ENCODE measurements at places on chromosomes 16 and 17.

DNA sequence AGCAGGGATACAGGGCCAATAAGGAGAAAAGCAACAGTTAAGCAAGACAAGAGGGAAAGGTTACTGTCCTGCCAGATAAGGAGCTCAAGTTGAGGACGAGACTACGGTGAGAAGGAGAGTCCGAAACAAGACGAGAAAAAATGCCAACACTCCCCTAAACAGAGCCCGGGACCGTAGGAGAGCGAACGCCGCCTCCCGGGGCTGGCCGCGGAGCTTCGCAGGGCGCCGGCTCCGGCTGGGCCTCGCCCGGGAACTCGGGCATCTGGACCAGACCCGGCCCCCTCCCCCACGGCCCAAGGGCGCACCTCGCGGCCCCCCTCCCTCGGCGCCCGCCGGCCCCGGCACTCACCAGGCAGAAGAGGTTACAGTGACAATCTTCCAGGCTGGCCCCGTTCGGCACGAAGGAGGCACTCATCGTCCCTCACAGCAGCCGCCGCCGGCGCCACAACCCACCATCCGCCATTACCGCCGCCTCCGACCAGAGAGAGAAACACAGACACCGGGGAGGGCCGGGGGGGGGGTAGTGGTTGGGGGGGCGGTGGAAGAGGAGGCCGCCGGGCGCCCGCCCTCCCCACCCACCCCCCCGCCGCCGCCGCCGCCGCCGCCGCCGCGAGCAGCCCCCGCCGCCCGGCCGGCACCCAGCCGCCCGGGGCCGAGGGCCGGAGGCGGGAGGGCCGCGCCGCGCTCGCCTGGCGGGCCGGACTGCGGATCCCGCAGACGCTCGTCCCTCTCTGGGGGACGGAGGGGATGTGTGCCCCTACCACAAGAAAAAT, at the start of gene MED13:
Gene MED13, minus strand, starts transcription at position 488 of the 773 bp plus-strand sequence. Its CDS starts 73 bp downstream, at position 415.
- peak; percentile 84 for DNase-seq

DNA sequence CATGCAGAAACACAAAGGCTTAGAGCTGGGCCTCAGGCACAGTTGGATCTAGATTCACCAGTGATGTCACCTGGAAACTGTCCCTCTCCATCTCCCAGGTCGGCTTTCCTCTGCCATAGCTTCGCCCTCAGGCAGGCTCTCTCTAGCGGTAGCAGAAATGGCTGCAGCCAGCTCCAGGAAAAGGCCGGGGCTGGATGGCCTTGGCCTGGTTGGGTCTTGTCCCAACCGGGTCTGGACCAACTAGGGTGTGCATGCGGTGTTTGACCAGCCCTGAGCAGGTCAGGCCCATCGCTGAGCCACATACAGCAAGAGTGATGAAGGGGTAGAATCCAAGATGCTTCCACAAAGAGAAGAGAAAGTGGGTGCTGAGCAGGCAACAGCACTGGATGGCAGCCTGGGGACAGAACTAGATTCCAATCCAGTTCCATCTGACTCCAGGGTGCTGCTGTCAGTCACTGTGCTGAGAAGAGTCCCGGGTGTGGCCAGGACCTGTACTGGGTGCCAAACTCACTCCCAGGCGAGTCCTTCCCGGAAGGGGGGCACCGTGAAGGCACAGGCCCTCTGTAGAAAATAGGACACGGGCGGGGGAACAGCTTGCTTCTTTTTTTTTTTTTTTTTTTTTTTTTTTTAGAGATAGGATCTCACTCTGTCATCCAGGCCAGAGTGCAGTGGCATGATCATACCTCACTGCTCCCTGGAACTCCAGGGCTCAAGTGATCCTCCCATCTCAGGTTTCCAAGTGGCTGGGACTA, 51.8 kb downstream of the SOCS3 start:
- DNase-seq, result no peak

GRCh38 chr16:24845726-24846547, at the start of gene SLC5A11:
TSS of gene SLC5A11 (plus strand) at chr16:24845963. CDS start at chr16:24858644, 12,681 bp downstream.
- no peak for DNase-seq

DNA sequence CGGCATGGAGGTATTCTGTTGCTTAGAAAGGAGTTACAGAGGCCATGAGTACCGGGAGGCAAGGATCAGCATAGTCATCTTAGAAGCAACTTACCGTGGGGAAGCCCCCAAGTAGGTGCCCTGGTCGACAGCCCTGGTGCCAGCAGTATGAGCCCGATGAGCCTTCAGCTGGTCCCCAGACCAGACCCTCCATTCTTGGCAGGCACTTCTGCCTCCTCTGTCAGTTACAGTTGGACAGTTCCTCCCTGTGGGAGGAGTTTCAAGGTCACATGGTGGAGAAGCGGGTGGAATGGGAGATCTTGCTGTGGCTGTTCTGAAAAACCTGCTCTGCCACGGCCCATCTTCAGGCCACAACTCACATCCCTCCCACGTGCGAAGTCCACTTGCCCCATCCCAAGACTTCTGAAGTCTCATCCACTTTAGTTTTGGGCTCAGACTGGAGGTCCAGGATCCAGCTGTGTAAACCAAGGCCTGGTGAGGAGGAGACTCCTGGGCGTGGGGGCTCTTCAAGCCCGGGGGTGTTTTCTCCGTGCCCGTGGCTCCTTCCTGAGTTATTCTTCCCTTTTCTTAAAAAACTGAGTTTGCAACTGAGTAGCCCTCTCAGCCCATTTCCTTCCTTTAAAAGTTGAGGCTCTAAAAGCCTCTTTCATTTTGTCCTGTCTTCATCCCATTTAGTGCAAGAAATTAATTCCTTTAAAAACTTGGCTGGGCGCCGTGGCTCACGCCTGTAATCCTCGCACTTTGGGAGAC, 133.5 kb downstream of the SEC14L1 start:
- DNase-seq, result no peak

DNA sequence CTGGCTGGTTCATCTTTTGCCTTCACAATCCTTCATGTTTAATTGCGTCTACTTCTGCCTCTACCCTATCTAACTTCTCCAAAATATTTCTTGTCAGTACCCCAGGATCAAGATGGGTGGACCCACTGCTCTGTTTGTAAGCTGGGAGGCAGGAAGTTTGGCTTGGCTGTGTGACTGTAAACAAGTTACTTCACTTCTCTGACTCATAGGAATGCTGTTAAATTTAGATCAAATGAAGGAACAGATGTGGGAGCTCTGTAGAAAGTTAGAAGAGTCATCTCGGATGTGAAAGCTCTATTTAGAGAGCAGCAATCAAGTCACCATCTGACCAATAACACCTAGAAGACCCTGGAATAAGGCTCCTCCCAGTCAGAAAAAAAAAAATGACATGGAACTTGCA, 55.2 kb upstream of the MRTFB start:
- peak; percentile 63 for DNase-seq

DNA sequence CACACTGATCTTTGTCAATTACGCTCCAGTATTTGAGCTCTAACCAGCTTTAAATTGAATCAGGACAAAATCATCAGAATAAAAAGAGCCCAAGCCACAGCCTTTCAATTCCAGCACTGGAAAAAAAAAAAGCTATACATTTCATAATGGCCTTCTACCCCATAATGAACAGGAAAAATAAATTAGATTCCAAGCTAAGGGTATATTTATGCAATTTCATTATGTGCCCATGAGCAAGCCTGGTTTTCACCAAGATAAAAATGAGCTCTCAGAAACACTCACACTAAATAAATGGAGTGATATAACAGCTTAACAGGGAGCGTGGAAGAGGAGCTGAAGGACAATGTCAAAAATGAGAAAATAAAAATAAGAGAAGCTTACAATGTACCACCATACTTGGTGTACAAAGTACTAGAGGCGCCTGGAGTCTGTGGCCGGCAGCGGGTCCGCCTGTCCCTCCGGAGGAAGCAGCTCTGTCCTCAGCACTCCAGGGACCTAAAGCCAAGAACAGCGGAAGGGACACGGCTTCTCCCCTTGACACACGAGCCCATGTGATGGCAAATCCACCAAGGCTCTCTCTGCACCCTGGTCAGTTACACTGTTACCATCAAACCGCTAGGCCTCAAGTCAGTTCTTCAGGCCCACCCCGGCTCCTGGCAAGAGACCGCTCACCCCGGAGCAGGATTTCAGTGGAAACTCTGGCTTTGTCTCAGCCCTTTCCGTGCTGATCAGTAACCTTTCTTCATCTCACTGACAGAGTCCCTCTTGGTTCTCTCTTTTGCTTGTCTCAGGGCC, 69.6 kb downstream of the RBFOX3 start:
- DNase-seq, result no peak

DNA sequence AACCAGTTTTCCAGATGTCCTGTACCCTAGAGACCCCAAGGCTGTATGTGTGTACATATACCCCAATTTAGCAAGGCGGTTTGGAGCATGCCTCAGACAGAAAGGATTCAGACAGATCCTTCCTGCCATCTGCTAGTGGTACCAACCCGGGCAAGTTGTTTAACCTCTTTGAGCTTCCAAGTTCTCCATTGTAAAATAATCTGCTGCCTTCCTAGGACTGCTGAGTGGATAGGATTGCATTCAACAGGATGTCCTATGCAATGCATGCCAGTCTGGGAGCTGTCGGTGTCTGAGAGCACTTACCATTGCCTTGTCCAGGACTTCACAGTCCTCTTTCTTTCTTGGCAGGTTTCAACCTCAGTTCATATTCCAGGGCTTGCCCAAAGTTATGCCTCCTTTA, 1.9 kb downstream of the CDH13 start:
- no peak for DNase-seq

GRCh38 chr16:75282466-75283281, 31.2 kb upstream of the BCAR1 start:
- no peak for DNase-seq

DNA sequence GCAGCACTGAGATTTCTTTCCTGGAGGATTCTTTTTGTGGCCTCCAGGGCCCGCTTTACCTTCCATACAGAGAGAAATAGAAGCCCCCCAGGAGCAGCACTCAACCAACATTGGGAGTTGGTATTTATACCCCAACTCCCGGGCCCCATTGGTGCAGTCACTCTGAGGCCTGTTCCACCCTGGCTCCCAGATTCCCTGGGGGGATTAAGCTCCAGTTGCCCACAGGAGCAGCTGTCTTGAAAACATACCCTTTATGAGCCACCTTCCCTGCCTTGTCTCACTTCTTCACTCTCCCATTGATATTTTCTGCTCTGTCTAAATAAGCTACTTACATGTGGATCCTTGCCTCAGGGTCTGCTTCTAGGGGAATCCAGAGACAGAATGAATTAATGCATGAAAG, 167.8 kb downstream of the KATNIP start:
- DNase-seq, result no peak

GRCh38 chr16:84443166-84443802, 61.2 kb downstream of the MEAK7 start:
- DNase-seq, result no peak

GRCh38 chr16:73304008-73304774, 256.3 kb upstream of the ZFHX3 start:
- no peak for DNase-seq

- DNase-seq, result no peak
Measured at GRCh38 chr17:1813088-1813487, 16.6 kb downstream of the SMYD4 start.

DNA sequence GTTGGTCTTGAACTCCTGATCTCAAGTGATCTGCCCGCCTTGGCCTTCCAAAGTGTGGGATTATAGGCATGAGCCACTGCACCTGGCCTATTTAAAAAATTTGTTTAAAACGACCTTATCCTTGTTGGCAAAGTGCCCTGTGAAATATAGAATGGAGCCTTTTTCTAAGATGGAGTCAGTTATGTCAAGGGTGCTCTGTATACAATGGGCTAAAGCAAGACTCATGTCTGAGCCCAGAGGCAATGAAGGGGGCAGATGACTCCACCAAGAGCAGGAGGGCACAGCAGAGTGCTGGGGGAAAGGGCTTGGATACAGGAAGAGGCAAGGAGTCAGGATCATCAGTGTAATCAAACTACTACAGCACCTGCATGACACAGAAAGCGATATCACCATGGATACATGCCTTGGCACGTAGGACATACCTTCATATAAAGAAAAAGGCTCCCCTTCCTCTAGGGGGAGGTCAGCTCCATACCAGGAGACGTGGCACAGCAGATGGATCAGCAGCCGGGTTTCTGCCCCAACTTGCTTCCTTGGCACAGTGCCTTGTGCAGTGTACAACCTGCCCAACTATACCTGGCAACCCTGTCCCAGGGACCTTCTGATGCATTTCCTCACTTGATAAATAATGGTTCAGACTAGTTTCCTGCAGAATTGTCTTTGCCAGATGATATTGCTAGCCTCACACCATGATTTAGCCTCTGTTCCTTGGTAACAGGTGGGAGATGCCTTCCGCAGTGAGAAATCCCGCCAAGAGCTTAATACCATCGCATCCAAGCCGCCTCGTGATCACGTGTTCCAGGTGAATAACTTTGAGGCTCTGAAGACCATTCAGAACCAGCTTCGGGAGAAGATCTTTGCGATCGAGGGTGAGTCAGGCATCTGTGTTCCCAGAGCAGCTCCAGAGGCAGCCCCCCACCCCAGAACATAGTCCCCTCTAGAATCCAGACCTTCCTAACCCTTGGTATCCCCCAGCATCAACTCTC, 15.3 kb downstream of the ITGAM start:
- no peak for DNase-seq

- peak; percentile 87 for DNase-seq
Measured at GRCh38 chr17:17710728-17711541, 29.7 kb downstream of the RAI1 start.

DNA sequence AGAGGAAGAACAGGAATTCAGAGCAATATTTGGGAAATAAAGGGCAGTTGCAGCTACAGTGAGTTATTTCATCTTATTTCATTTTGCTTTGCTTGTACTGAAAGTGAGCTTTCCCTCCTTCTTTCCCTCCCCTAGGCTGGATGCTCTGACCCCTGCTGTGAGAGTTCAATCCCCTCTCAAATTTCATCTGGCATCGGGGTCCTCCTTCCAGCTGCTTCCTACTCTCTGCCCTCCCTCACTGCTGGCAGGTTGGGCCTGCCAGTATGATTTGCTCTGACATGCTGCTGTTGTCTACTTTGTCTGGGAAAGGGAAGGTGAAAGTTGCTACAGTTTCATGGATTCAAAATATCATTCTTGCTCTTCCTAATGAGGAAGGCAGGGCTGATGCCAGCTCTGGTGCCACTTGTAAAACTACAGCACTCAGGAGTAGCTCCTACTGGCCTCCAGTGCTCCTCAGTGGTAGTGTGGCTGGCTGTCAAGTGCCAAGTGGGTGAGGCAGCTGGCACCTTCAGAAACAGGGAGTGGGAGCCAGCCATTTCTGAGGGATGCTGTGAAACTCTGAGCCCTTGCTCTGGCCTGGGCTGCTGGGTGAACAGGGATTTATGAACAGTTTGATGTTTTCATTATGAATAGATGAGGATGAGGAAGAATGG, 408.6 kb downstream of the HAPSTR1 start:
- no peak for DNase-seq

GRCh38 chr17:46977348-46977747, 1.7 kb downstream of the RPRML start:
- DNase-seq, result no peak
